Thymus (tissue), 14 donors: ENCODE measurements at places on chromosomes 13 and 19. TPM values are rescaled to one million over a fixed set of nuclear protein-coding genes. Genes with fewer than 3 reads are reported as not detected.

IGFL3 gene
- total RNA-seq, result not detected

DNA sequence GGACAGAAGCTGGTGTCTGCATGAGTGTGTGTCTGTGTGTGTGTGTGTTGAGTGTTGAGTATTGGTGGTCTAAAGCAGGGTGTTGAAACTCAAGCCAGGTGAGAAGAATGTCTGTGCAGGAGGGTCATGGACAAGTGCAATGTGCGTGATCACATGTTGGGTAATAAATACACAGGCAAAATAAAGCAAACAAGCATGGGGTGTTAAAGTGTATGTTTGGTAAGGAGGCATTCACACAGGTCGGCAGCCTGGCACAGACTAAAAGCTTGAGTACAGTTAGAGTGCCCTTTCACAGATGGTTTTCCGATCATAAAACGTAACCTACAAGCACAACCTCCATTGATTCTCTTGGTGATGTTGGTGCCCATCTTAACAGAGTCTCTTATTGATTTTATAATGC is 476.9 kb upstream of the KLHL1 start:
- H3K27me3 ChIP-seq, result no peaks in the 10 kb centered on the region
- DNase-seq, result no peak
- H3K27ac ChIP-seq, result no peak overlapping the region
- H3K4me1 ChIP-seq, result no peaks in the 10 kb centered on the region

DNA sequence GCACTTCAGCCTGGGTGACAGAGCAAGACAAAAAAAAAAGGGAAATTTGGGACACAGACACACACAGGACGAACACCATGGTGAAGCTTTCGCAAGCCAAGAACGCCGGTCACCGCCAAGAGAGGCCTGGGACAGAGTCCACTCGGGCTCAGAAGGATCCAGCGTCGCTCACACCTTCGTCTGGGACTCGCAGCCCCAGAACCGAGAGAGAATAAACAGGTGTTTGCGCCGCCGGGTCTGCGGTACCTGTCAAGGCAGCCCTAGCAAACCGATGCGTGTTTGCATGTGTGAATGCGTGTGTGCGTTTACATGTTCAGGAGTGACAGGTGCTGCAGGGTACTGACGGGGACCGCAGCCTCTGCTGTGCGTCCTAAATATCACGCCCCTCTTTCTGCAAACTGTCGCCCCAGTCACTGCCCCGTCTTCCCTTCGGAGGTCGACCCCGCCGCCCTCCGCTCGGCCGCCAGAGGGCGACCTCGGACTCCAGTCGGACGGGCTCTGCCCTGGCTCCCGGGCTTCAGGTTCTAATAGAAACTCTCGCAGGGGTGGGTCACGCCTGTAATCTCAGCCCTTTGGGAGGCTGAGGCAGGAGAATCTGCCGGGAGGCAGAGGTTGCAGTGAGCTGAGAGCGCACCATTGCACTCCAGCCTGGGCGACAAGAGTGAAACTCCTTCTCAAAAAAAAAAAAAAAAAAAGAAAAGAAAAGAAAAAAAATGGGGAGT is 11.8 kb upstream of the CSNK1G2 start:
- no peak overlapping the region for H3K27ac ChIP-seq
- H3K27me3 ChIP-seq, result no peaks in the 10 kb centered on the region
- H3K36me3 ChIP-seq, result peaks cover 11% of the 10 kb centered on the region
- peak overlapping the region; percentile 31 for H3K4me3 ChIP-seq
- DNase-seq, result no peak

GRCh38 chr13:106521095-106521799 is 14.2 kb downstream of the EFNB2 start:
- no peak overlapping the region for H3K4me3 ChIP-seq
- H3K27me3 ChIP-seq, result peaks cover 2% of the 10 kb centered on the region
- no peak for DNase-seq

CCDC70 gene
- not detected for total RNA-seq

GRCh38 chr19:39133431-39134270 is 8.1 kb downstream of the PAK4 start:
- no peak for DNase-seq
- no peaks in the 10 kb centered on the region for H3K27me3 ChIP-seq
- H3K4me1 ChIP-seq, result no peaks in the 10 kb centered on the region

PEX11G gene
- total RNA-seq, result 3.3 TPM

NLRP9 gene
- total RNA-seq, result not detected

IZUMO2 gene
- not detected for total RNA-seq

FCER2 gene
- total RNA-seq, result 3.1 TPM

ZSCAN4 gene
- 0.05 TPM for total RNA-seq

DNA sequence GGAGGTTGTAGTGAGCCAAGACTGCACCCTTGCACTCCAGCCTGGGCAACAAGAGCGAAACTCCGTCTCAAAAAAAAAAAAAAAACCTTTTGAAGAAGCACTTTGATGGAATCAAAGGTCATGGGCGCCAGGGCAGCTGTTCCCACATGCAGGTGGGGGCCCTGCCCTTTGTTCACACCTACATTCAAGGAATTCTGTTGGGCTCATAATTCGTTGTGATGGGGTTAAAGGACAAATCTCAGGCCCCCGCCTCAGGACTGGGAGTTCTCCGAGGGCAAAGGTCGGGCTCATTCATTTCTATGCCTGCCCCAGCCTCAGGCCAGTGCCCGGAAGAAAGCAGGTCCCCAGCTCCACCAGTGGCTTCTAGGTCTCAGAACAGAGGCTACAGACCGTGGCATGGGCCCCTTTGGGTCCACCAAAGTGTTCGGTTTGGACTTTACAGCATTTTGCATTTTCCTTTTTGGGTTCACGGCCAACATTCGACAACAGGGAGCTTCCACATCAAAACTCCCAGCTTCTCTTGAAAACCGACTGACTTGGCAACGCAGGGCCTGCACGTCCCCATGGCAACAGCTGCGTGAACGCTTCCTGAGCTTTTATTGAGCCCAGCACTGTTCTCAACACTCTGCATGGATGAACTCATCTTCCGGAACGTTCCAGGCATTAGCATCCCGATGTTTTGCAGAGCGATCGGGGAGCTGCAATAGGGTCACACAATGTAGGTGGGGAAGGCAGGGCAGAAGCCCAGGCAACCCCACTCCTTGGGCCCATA is 10.1 kb upstream of the GTF2F1 start:
- no peak for DNase-seq
- H3K4me3 ChIP-seq, result no peak overlapping the region
- no peaks in the 10 kb centered on the region for H3K4me1 ChIP-seq
- no peaks in the 10 kb centered on the region for H3K27me3 ChIP-seq
- H3K27ac ChIP-seq, result no peak overlapping the region
- no peaks in the 10 kb centered on the region for H3K36me3 ChIP-seq

CEACAM3 gene
- total RNA-seq, result 0.99 TPM

DAND5 gene
- 0.09 TPM for total RNA-seq

INSL3 gene
- 0.33 TPM for total RNA-seq

DNA sequence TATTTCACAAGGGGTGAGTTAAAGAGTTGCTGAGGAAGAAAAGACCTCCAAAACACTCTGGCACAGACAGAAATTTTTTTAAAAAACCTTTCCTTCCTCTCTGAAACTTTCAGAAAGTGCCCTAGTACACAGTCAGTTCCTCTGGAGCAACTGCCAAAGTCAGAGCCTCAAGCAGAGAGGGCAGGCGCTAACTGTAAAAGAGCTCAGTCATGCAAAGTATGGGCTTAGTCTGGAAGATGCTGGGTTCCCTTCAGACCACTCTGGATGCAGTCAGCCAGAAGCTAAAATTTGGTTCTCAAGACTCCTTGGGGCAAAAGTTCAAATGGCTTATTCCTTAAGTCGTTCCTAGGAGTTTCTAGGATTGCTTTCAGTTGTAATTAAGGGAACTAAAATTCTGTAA is 671.6 kb downstream of the PCDH9 start:
- DNase-seq, result no peak
- no peaks in the 10 kb centered on the region for H3K36me3 ChIP-seq
- H3K27ac ChIP-seq, result no peak overlapping the region
- no peaks in the 10 kb centered on the region for H3K4me1 ChIP-seq

GRCh38 chr19:19459707-19460251 is 54.3 kb downstream of the GATAD2A start:
- H3K36me3 ChIP-seq, result peaks cover 10% of the 10 kb centered on the region
- peak overlapping the region; percentile 95 for H3K27ac ChIP-seq
- peaks cover 56% of the 10 kb centered on the region for H3K4me1 ChIP-seq
- no peak for DNase-seq
- H3K27me3 ChIP-seq, result no peaks in the 10 kb centered on the region

TMEM91 gene
- 4.5 TPM for total RNA-seq

PRSS57 gene
- total RNA-seq, result 8.5 TPM

SPC24 gene
- 46.1 TPM for total RNA-seq

DNA sequence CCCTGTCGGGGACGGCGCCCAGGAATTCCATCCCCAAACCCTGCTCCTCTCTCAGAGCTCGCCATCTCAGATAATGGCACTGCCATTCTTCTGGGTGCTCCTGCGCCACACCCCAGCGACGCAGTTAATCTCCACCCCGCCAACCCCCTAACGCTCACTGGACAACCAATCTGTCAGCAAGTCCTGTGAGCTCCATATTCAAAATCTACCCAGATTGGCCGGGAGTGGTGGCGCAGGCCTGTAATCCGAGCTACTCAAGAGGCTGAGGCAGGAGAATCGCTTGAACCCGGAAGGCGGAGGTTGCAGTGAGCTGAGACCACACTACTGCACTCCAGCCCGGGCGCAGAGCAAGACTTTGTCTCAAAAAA is 18.6 kb downstream of the FCGBP start:
- no peaks in the 10 kb centered on the region for H3K4me1 ChIP-seq
- DNase-seq, result no peak
- no peak overlapping the region for H3K27ac ChIP-seq
- H3K4me3 ChIP-seq, result no peak overlapping the region
- H3K36me3 ChIP-seq, result no peaks in the 10 kb centered on the region
- H3K27me3 ChIP-seq, result peaks cover 17% of the 10 kb centered on the region

DNA sequence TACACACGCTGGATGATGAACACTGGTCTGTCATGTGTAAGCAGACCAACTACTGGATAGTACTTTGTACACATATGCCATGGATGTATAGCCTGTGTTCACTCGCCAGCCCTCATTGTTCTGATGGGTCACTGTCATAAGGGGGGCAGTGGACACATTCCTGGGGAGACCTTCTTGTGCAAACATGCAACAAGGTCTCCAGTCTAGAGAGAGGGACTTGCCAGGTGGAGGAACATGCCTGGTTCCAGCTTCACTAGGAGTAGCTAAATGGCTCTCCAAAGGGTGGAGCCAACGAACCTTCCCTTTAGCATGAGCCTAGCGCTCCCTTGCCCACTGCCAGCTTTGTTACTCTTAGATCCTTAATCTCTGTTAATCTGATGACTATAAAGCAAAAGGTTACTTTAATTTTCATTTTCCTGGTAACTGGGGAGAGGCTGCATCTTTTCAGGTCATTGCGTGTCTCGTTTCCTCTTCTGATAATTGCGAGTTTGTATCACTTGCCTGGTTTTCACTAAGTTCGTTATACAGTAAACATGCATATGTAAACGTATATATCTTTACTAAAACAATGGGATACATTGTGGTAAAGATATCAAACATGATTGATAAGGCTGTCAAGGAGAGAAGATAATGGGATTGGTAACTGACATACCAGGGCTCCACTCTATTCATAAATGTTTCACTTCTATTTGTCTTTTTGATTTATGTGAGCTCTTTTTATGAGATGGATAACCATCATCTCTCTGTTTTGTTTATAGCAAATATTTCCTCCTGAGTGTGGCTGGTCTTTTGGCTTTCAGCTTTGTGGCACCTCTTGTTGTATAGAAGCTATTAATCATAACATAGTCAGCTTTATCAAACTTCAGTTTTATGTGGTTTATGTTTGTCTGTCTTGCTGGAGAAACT is 235.2 kb upstream of the SGCG start:
- H3K36me3 ChIP-seq, result no peaks in the 10 kb centered on the region
- no peaks in the 10 kb centered on the region for H3K27me3 ChIP-seq
- H3K4me1 ChIP-seq, result no peaks in the 10 kb centered on the region
- H3K4me3 ChIP-seq, result no peak overlapping the region

LIM2 gene
- not detected for total RNA-seq

DNA sequence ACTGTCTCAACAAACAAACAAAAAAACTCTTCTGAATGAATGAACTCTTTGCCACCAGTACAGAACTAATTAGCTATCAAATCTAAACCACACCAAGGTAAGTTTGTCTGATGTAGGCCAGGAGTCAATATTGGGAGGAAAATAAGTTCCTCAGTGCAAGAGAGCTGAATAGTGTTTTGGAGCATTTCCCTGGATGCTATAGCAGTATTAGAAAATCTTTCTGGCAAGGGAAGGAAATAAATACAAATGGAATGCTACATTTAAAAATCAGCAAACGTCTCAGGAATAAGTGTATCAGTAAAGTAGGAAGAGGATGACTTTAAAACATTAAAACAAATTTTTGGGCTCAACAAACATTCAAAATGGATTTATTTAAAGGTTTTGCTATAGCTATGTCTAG is 81.3 kb upstream of the TMTC4 start:
- no peaks in the 10 kb centered on the region for H3K4me1 ChIP-seq
- H3K27ac ChIP-seq, result no peak overlapping the region
- H3K36me3 ChIP-seq, result no peaks in the 10 kb centered on the region
- no peaks in the 10 kb centered on the region for H3K27me3 ChIP-seq
- no peak for DNase-seq

RGCC gene
- total RNA-seq, result 120 TPM

DNA sequence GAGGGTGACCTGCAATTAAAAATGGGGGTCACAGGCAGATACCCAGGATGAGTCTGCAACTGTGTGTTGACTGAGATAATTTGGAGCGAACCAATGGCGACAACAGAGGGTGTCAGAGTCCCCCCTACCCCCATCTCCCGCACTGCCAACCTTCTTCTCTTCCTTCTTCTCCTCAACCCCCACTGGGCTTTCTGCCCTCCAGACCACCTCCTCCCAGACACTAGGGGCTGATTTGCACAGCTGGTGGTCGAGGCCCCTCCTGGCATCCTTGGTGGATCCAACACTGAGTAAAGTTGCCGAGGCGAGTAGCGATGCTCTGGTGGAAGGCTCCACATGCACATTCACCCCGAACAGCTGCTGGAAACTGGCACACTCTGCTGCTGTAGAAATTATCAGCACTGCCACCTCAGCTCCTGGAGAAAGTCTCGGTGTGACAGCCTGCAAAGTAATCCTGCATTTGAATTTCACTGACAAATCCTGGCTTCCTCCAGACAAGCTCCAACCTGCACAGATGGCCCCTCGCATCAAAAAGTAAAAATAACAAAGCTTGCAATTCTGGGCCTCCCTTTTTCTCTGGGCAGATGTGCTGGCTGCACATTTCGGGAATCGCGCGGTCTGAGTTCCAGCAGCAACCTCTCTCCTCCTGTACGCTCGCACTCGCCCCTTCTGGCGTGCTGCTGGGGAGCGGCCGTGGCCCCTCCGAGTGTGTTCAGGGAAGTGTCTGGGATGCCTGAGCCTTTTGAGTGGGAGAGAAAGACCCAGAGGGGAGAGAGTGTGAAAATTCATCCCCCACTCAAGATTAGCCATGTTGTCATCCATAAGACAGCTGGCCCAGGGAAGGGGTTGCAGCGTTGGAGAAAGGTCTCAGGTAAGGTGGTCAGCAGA is 28.5 kb downstream of the CCNE1 start:
- peaks cover 52% of the 10 kb centered on the region for H3K27me3 ChIP-seq
- DNase-seq, result no peak
- peaks cover 39% of the 10 kb centered on the region for H3K4me1 ChIP-seq
- peak overlapping the region; percentile 50 for H3K27ac ChIP-seq

- peaks cover 17% of the 10 kb centered on the region for H3K4me1 ChIP-seq
- H3K4me3 ChIP-seq, result no peak overlapping the region
- no peaks in the 10 kb centered on the region for H3K36me3 ChIP-seq
- H3K27ac ChIP-seq, result no peak overlapping the region
Measured at GRCh38 chr13:40273253-40274025, 393.0 kb downstream of the FOXO1 start.

FLT1 gene
- total RNA-seq, result 4.3 TPM
